ENCODE measurements at places on chromosomes 7 and 10.

- DNase-seq, result no peak
Observed at GRCh38 chr10:112271982-112272381, 11.2 kb upstream of the TECTB start.

- no peak for DNase-seq
Observed at GRCh38 chr7:883055-884021, 7.0 kb downstream of the GET4 start.

- no peak for DNase-seq
Observed at GRCh38 chr10:24639124-24639523, 84.6 kb downstream of the ARHGAP21 start.

GRCh38 chr7:3942816-3943745 lies 642.0 kb downstream of the SDK1 start:
- DNase-seq, result no peak

DNA sequence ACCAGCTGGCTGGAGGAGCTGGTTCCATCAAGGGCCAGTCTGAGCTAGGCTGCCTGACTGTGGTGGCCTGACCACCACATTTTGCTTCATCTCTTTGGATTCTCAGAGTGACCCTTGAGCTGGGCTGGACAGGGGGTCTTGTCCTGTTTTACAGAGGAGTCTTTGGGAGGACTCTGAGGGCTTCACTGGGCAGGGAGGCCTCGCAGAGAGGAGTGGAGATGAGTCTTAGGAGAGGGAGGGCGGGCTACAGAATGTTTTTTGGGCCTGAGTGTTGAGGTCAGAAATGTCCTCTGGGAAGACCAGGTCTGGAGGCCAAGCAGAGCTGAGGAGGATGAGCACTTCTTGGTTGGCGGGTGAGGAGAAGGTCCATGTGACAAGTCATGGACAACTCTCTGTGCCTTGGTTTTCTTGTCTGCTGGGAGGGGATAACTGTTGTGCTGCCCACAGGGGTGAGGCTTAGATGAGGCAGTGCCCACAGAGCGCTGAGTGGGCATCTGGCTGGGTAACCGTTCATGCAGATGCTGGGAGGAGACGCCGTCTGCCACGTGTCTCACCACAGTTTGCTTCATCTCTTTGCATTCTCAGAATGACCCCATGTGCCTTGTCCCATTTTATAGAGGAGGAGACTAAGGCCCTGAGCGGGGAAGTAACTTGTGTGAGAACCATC lies 9.4 kb downstream of the TSPAN15 start:
- DNase-seq, result no peak

GRCh38 chr7:143416565-143417149 lies 8.0 kb upstream of the EPHA1 start:
- DNase-seq, result peak; percentile 62

GRCh38 chr10:4285121-4285520 lies 500.1 kb upstream of the KLF6 start:
- DNase-seq, result no peak

DNA sequence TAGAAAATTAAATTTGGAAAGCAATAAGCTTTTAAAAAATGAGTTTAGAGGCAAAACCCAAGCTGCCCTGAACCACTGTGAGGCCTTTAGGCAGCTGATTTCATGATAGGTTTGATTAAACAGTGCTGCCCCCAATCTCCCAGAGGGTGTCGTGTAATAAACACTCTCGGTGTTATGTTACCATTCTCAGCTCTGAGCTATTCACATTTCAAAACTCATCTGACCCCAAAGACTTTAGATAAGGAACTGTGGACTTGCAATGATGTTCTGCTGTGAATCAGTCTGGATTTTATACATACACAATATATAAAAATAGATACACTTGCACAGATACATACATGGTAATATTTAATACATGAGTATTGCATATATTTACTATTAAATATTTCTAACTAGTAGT lies 120.4 kb downstream of the MALRD1 start:
- DNase-seq, result no peak

GRCh38 chr10:44046605-44047004 lies 338.3 kb downstream of the CXCL12 start:
- no peak for DNase-seq

DNA sequence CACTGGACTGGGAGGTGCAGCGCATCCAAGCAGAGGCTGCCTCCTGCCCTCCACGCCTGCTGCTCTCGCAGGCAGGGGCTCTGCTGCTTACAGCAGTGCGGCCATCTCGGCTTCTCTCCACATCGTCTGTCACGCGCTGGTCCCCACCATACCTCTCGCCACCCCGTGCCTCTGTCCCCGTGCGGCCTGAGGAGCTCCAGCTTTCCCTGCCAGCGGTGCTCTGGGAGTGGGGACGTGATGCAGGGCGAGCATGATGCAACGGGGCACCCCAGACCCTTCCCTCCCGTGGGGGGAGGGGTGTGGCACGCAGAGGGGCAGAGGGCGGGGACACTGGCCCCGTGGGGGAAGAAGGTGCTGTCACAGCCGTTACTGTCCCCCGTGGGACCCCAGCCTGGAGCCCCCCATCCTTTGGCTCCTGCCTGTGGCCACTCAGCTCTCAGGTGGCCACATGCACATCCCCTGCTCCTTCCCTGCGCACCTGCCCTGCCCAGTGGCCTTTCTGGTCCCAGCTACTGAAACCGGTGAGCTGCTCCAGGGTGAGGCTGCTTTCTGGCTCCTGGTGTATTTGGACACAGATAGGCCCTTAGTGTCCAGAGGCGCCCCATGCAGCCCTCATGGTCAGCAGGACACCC lies 9.0 kb downstream of the GET4 start:
- no peak for DNase-seq

DNA sequence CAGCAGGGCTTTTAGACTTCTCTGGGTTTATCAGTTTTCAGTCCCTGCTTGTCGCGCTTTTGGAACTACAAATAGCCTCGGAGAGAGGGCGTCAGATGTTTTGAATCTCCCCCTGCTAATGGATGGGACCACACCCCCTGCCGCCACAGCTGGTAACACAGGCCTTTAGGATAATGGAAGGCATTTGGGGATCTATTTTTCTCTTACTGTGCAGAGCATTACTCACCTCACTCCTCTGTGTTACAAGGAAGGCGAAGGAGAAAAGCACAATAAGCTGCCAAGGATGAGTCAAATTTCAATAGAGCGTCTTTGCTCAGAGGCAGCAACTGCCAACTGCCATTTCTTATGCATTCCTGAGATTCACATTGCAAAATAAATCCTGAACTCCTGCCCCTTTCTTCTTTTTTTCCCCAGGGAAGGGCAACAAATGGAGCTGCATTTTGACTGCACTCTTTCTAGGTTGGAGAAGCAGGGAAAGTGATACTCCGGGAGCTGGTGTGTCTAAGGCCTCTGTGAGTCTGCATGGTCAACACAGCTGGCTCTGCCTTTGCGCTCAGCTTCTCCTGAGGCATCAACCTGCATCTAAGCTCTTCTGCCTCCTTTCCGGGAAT lies 31.5 kb upstream of the SMNDC1 start:
- no peak for DNase-seq

- DNase-seq, result peak; percentile 78
Observed at GRCh38 chr10:12348870-12349628, at the start of gene CAMK1D. Gene CAMK1D (plus strand): TSS chr10:12349547.

GRCh38 chr10:49410365-49411074 lies 14.6 kb upstream of the DRGX start:
- no peak for DNase-seq

DNA sequence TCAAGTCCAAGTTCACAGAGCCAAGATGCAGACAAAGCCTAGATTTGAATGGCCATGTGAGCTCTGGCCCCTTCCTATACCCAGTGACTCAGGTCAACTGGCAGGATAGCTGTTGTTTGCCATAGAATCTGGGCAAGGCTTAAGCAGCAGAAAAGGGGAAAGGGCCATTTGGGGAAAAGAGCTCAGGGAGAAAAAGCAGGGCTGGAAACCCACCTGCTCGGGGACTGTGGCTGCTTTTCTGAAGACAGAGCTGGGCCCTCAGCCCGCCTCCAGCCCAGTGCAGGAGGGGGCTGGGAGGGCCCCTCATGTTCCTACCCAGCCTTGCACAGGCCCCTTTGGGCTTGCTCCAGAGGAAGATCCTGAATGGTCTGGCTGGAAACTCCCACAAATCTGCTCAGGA lies 32.6 kb upstream of the HABP2 start:
- no peak for DNase-seq

GRCh38 chr7:69208848-69209247 lies 389.4 kb upstream of the AUTS2 start:
- no peak for DNase-seq

DNA sequence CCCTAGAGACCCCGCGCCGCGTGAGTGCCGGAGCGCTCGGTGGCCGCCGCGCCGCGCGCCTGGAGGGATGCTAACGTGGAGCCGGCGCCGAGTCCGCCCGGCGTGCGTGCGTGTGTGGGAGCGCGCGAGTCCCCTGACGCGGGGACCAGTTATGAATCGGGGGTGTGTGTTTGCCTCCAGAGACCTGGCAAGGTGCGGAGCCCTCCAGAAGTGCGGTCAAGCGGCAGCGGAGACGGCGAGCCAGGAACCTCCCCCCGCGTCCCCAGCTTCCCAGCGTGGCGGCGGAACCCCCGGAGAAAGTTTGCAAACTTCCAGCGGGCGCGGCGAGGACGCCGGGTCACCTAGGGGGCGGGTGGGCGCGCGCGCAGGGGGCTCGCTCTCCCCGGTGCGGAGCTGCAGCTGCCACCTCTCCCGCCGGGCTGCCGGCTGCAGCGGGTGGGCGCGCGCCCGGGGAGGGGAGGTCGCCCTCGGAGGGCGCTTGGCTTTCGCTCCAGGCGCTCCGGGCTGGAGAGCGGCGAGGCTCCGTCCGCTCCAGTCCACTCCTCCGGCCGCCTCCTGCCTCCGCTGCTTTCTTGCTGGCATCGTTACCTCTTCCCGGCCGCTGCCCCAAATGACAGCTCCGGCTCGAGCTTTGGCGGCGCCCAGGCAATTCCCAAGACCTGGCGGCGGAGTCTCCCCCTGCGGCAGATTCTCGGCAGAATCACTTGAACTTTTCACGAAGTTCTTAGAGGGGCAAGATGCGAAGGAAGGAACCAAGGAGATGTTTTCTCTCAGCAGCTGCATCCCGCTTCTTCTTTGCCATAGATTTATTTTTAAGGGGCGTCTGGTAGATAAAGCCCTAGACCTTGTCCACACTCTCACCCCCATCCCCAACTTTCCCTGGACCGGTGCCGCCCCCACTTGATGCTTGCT lies 2.3 kb upstream of the CREB5 start:
- DNase-seq, result peak; percentile 54

- no peak for DNase-seq
Observed at GRCh38 chr10:69089638-69090599, 2.0 kb downstream of the SRGN start.

- DNase-seq, result no peak
Observed at GRCh38 chr7:41491308-41491707, 211.6 kb downstream of the INHBA start.

DNA sequence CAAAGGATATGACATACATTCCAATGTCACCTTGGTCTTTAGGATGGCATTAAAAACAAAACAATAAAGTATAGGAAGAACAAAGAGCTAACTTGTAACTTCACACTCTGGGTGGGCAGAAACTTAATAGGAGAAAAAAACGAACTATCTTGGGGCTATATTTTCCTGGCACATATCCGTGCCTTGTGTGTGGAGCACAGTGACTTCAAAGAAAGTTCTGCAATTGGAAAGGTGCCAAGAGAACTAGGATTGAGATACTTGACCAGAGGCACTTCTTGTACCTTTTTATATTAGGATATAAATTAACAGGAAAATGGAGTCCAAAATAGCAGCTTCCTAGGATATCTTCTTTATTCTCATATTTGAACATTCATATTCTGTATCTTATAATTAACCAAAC lies 148.4 kb downstream of the SEMA3D start:
- DNase-seq, result no peak
